Activated CD8-positive, alpha-beta memory T cell treated with anti-CD3 and anti-CD28 coated beads, Interleukin-2, amount 50 U/mL, for 4 hours (primary cell): ENCODE measurements at places on chromosomes 3 and 15.

DNA sequence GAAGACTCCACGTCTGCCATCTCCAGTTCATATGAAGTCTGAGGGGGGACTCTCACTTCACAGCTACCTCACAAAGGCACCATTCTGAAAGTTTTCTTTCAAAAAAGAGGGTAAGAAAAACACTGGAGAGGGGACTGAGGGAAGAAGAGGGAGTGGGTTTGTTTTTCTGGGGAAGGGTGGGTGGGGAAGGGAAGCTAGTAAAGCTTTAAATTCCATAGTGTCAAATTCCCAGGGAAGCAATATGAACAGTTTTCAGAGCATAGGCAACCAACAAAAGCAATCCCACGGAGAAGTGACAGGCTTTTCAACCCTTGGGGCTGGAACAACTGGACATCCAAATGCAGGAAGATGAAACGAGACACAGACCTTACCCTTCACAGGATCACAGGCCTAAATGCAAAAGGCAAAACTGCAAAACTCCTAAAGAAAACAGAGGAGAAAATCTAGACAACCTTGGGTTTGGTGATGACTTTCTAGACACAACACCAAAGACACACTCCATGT, 61.7 kb downstream of the CHSY1 start:
- no peak for DNase-seq

- DNase-seq, result no peak
Measured at GRCh38 chr3:44892689-44893088, 18.3 kb downstream of the TGM4 start.

- DNase-seq, result no peak
Measured at GRCh38 chr3:15601046-15601398, 347 bp downstream of the HACL1 start.

DNA sequence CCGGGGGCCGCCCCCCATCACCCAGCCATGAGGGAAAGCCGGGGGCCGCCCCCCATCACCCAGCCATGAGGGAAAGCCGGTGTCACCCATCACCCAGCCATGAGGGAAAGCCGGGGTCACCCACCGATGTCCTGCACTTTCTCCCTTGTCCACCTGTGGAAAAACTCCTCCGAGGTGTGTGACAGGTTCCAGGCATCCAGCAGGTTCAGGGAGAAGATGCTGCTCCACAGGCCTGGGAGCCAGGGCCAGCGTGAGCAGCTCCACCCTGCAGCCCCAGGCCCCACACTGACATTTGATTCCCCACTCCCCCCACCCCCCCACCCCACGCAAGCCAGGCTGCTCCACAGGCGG, 15.5 kb upstream of the EHD4 start:
- DNase-seq, result no peak

- DNase-seq, result no peak
Measured at GRCh38 chr3:25044762-25045710, 383.0 kb upstream of the RARB start.

DNA sequence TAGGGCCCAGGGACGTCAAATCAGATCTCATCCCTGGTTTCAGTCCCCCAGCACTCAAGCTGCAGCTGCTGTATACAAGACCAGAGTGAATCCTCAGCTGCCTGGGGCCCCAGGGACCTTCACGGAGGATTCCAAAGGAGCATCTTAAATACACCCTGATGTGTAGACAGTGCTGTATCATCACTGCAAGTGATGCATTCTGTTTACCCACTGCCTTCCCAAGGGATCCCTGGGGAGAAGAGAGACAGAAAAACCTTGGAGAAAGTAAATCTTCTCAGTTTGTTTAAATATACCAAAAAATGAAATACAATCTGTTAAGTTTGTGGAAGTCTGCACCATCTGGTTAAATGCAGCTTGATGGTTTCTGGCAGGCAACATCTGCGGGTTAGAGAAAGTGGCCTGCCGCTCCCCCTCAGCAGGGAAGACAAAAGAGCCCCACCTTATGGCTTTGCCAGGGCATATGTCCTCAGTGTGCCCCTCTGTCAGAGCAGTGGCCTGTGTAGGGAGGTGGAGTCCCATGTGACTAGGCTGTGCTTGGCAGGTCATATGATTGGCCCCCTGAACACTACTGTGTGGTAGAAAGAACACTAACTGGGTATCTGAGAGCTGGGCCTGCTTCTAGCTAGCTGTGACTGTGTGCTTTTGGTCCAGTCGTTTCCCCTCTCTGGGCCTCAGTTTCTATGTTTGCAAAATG, 222.2 kb upstream of the TRIM42 start:
- DNase-seq, result no peak

- DNase-seq, result no peak
Measured at GRCh38 chr15:53872410-53872809, 105.8 kb upstream of the UNC13C start.

- no peak for DNase-seq
Measured at GRCh38 chr3:3074551-3075257, 35.5 kb downstream of the IL5RA start.

- no peak for DNase-seq
Measured at GRCh38 chr3:54850484-54851018, 77.3 kb downstream of the LRTM1 start.

GRCh38 chr3:181919375-181919774, 207.7 kb downstream of the SOX2 start:
- no peak for DNase-seq

DNA sequence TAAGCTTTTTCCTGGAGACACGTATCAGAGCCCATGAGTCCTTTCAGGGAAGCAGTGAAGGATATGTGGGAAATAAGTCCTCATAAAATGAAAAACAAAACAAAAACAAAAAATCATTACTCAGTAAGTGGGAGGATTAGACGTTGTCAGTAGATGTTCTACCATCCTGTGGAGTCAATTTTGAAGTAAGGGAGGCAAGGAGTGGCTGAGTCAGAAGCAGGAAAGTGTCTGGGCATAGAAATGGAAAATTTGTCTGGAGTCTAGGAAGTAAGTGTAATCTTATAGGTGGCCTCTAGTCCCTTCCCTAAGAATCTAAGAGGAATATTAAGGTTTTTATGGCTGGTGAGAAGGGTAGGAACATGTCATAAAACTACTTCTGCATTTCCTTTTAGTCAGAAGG, 339.8 kb upstream of the SEMA6D start:
- DNase-seq, result no peak

DNA sequence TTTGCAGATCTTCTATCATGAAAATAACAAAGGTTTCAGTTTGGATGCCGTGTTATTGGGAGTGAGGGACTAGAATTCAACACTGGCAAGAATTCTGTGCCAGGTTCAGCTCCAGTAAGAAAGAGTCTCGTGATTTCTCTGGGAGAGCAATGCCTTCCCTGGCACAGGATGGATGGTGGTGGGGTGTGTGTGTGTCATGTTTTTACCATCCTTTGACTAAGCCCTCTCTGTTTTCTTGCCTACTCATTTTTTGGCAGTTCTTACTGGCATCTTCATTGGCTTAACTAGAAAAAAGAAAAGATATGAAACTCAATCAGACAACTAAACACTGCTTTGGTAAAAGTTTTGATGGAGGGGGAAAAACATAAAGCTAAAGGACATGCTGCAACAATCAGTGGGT, 86.6 kb downstream of the FMN1 start:
- DNase-seq, result no peak

- DNase-seq, result no peak
Measured at GRCh38 chr3:195587824-195588223, 4.1 kb upstream of the APOD start.

GRCh38 chr15:35657679-35658311, 111.8 kb upstream of the DPH6 start:
- DNase-seq, result no peak

GRCh38 chr15:98785807-98786621, 137.7 kb downstream of the IGF1R start:
- no peak for DNase-seq

GRCh38 chr3:129176051-129176450, 7.6 kb downstream of the CNBP start:
- no peak for DNase-seq

GRCh38 chr3:133396906-133397305, 3.0 kb upstream of the BFSP2 start:
- DNase-seq, result no peak

DNA sequence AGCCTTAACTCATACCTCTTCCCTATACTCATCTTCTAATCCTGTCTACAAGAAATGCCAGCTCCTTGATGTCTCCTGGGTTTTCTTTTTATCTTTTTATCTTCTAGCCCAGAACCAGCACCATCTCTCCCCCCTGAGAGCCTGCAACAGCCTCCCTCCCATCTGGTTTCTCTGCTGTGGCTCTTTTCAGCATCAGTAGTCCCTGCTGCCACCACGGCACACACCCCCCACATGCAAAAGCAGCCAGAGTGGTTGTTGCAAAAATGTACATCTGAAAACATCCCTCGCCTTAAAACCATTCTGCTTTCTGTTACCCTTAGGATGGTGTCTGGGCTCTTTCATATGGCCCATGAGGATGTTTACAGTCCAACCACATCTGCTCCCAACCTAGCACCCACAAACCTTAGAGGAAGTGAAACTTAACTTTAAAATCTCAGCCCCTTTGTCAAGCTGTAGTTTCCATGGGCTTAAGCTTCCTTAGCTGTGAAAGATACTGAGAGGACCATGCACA, 775 bp downstream of the TTC21A start:
- no peak for DNase-seq

- no peak for DNase-seq
Measured at GRCh38 chr3:131725414-131725813, 222.6 kb upstream of the MRPL3 start.

GRCh38 chr3:5226783-5227182, 39.3 kb downstream of the EDEM1 start:
- no peak for DNase-seq

GRCh38 chr3:29695643-29696198, 414.9 kb downstream of the RBMS3 start:
- no peak for DNase-seq

DNA sequence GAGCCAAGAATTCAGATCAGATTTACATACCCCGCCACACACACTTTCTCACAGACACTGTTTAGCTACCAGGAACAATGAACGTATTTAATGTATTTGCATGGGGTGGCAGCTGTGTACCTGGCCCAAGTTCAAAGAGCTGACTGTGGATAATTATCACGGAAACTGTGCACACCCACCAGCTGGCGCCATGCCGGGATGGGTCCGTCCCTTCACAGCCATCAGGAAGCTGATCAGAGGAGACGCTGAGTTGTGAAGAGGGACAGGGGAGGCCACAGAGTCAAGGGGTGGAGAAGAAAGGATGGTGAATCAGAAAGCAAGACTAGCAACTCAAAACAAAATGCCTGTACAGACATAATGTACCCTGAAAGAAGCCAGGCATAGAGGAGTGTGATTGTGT, 13.1 kb upstream of the PLA2G4D start:
- DNase-seq, result no peak

DNA sequence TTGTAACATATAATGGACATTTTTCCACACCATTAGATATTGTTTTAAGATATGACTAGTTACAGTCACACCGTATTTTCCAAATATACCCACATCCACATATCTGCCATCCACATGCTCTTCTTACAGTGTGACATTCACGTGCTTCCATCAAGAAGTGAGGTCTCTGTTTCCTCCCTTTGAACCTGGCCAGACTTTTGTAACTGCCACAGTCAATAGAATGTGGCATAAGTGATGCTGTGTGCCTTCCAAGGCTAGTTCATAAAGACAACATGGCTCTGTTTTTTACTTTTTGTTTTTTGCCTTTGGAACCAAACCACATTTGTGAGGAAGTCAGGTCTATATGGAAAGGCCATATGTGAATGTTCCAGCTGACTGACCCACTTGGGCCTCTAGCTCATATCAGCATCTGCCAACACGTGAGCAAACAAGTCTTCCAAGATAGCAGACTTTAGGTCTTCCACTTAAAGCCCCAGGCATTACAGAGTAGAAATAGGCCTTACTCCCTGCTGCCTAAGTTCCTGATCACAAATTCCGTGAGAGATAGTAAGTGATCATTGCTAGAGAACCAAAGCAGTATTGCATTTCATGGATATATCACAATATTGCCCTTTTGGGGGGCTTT, 27.1 kb downstream of the EIF1B start:
- DNase-seq, result no peak

DNA sequence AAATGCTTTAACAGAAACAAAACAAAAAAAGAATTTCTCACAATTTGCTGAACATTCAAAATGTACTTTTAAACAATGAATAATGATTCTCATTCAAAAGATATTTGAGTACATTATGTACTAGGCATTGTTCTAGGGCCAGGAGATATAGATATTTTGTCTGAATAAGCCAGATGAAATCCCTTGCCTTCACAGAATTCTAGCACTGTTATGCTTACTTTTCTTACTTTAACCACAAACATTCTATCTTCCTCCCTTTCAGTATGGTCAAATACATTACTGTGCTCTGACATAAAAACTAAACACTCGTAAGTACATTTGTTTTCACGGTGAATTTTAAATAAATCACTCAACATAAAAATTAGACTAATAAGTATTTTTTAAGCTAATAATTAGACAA, 116.7 kb downstream of the ADAM10 start:
- DNase-seq, result no peak

GRCh38 chr3:158159714-158160113, 49.8 kb downstream of the RSRC1 start:
- DNase-seq, result no peak

DNA sequence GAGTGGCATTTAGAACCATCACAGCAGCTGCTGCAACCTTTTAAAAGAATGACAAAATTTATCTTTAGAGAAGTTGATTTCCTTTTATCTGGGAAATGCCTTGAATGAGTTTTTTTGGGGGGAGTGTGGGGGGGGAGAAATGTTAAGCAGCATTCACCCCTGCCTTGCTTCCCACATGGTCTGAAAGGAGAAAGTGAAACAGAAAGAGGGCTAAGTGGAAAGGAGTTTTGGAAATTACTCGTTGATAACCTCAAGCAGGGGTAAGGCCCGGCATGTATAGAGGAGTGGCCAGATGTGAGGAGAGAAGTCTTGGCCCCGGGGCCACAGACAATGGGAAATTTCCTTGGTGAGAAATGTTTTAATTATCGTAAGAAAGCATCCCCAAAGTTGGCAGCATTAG, 23.5 kb downstream of the B3GALNT1 start:
- no peak for DNase-seq

GRCh38 chr3:103785017-103785416, 1350.2 kb downstream of the ZPLD1 start:
- DNase-seq, result no peak
